ENCODE measurements at places on chromosomes 4 and X.

DNA sequence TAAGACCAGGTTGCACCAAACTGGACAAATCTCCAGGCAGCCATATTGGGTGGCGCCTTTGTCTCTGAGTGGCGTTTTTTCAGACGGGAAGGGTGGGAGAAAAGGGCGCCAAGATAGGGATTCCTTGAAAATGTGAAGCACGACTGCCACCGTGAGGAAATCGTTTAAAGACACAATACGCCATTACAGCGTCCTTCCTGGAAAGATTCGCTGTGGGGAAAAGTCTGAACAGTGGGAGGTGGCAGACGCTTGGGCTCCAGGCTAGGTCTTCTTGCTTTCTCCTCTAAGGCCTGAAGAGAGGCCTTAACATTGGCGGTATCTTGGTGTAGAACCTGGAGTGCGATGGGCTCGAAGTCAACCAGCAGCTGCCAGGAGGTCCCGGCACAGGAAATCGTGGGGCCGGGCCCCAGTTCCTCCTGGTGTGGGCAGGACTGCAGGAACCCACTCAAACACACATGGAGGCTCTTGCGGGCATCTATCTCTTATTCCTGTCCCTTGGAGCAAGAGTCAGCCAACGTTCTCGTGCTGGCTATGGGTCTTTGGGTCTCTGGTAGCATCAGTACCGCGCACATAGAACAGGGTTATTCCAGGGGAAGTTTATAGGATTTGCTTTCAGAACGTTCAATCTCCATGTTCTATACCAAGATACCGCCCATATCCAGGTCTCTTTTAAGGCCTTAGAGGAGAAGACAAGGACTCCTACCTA, 208.8 kb downstream of the OR13H1 start:
- peak; percentile 71 for DNase-seq

- DNase-seq, result no peak
Observed at GRCh38 chr4:103405415-103405814, 207.3 kb upstream of the CENPE start.

DNA sequence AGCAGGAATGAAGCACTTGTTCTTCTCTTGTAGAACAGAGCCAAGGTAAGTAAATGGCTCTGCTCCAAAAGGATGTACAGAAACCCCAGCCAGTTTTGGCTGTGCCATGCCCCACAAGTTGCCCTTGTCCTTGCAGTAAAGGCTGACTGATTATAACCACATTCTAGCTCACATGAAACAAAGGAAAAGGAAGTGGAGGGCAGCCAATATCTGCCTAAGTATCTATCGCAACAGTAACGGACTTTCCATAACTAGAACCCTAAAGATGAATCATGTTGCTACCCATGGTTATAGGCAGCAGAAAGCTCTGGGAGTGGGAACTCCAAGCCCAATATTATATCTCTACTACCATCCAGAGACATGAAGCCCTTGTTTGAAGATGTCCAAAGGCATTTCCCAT, 95.7 kb downstream of the COMMD8 start:
- DNase-seq, result no peak

DNA sequence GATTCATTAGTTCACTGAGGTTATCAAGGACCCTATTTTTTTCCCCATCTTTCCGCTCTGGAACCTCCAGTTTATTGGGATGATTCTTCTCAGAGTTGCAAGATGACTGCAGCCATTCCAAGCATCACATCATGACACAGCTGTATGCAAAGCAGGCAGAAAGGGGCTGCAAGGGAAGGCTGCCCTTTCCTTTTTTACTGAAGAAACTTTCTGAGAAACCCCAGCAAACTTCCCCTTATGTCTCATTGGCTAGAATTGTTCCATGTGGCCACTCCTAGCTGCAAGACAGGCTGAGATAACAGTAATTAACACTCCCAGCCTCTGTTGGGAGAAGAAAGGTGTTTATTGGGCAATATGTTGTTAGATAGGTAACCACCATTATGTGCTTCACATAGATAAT, 102.6 kb downstream of the SATL1 start:
- no peak for DNase-seq

DNA sequence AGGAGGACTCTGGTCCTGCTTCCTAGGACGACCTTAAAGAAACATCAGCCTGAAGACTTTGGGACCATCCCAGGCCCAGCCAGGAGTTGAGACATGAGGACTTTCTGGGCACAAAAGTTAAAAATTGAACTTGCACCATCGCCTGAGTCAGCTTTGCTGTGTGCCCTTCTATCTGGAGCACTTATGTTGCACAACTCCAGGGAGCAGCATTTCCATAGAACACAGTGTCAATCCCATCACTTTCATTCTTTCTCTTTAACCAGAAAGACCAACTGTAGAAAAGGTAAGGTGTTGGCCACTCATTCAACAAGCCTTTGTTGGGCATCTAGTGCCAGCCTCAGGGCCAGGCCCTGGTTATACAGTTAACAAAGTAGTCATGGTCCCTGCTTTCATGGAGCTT, 8.6 kb upstream of the CLDN24 start:
- no peak for DNase-seq

DNA sequence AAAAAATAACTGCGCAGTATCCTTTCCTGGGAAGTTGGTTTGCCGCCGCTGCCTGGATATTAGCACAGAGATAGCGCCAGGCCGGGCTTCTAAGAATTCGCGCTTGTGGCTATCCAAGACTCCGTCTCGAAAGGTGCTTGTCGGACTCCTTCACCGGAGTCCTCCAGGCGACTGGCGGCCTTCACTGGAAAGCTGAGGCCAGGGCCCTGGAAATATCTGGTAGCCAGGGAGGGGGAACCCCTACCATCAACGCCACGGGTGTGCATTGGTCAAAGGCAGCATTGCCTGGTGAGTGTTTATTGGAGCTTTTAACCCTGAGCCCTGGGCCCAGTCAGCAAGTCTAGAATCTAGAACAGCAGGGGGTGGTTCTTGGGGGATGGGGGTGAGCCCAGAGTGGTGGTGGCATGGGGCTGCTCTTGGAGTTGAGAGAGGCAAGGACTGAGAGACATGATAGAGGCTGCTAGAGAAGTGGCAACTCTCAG, 577 bp upstream of the PIM2 start:
- no peak for DNase-seq

DNA sequence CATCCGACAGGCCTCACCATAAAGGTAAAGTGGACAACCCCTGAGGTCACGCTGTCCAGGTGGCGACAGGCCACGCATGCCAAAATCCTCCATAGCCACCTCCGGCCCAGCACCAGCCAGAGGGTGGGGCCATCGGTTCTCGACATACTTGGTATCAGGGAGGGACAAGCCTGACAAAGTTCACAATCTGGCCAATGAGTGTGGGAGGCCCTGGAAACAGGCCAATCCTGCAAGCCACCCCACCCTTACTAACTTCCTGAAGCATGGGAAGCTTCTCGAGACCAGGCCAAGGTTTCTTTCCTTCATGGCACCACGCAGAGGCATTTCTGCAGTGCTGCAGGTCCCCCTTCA, 73.8 kb downstream of the MTMR1 start:
- no peak for DNase-seq

GRCh38 chrX:95626748-95627147, 1057.9 kb upstream of the DIAPH2 start:
- no peak for DNase-seq

DNA sequence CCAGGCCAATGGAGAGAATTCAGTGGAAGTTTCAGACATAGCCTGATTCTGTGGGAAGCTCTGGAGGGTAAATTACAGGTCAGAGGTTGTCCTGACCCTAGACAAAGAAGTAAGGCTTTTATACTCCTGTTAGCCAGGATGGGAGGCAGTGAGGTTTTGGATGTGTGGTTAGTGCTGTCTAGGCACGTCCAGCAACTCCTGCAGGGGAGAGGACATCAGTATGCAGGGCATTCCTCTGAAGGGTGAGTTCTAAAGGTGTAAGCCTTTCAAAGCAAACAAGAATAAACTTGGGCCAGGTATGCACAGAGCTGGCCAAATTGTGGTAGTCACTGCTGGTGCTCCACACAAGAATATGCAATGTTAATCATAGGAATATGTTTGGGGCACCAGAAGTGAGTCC, 562.5 kb downstream of the CCSER1 start:
- DNase-seq, result no peak

DNA sequence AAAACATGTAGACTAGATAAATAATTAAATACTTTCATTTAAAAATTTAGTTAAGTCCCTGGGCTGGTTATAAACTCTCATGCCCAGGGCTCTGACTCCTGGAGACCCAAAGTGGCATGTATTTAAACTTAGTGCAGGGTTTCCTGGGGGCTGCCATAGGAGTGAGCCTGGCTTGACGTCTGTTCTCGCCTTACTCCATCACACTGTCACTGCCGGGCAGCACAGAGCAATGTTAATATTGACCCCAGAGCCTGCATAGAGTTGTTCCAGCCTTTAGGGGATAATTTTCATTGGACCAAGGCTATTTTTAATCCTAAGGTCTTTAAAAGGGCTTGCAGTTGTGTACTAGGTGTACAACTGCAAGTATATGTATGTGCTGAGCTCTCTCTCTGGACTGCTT, 31.2 kb downstream of the KIAA0232 start:
- DNase-seq, result no peak

GRCh38 chrX:129235903-129236302, 287.4 kb downstream of the SMARCA1 start:
- DNase-seq, result no peak

GRCh38 chr4:24279911-24280375, 304.4 kb downstream of the DHX15 start:
- DNase-seq, result no peak

DNA sequence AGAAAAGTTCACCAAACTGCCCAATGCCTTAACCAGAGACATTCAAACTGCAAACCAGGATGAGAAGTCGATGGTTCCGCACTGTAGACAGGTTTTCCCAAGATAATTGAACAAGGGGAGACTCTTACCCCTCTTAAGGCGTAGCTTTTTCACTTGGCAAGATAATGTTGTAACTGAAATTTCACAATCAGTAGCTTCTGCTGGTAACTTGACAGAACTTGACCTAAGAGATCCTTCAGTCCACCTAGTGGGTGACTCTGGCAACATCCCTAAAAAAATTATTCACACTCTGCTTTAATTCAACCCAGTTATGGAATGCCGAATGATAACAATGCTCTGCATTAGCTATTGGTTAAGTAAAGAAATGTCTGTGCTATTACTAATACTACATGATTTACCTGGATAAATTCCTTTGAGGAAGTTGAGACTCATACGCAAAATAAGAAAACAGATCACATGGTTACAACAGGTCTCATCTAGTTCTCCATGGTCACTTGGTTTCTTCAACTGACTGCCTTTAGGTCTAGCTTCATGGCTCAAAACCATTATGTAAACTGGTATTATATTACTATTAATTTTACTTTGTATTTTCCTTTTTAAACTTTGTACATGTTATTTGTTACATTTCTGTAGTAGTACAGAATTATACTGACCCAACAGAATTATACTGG, 9.1 kb downstream of the ELF2 start:
- DNase-seq, result no peak

- peak; percentile 8 for DNase-seq
Observed at GRCh38 chr4:76251441-76252270, at the start of gene FAM47E. Gene FAM47E, plus strand, starts transcription at chr4:76251721. Its CDS starts 26 bp downstream, at chr4:76251747.

DNA sequence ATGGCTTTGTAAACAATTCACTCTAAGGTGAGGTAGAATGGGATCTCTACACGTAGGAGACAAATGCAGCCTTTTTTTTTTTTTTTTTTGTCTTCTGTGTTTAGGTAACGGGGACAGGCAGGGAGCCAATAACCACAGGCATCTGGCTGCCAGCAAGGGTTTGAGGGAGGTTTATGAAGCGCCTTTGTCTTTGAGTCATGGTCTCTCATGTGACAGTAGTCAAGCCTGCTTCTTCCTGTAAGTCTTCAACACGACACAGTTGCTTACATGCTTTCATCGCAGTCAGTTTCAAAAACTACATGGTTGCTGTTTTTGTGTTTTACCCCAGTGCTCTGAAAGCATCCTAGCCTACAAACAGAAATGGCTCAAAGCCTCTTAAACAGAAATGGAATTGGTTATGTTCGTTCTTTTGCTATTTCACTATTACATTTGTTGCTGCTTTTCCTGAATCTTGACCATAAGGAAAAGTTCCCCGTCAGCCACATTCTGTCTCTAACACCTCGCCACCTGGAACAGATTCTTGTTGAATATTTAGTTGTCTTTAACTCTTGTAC, 127.8 kb upstream of the METTL14 start:
- no peak for DNase-seq

DNA sequence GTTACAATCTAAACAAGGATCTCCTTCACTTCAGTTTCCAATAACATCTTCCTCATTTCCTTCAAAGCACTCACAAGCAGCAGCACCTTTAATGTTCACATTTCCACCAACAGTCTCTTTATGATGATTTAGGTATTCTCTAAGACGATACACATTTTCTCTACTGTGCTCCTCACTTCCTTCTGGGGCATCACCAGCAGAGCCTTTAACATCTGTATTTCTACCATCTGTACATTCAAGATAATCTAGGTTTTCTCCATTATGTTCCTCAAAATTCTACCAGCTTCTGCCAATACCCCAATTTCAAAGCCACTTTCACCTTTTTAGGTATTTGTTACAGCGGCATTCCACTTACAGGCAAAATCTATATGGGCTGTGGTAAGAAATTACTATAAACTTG, 80.6 kb downstream of the FBXW7 start:
- DNase-seq, result no peak

DNA sequence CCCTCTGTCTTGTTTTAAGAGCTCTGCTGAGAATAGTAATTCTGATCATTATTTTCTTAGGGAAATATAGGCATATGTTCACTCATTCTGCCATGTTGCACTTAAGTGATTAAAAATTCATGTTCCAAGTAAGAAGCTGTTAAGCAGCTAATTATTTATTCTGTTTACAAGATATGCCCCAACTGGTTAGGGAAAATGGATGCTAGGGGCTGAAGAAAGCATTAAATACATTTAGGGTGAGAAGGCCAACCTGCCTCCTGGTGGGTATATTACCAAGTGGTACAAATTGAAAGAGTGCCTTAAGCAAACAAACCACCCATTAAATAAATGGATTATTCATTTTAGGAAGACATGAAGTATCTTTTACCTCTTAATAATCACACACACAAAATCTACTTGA, 392.6 kb upstream of the EPHA5 start:
- no peak for DNase-seq

GRCh38 chrX:12007881-12008280, 130.4 kb upstream of the FRMPD4 start:
- no peak for DNase-seq

GRCh38 chr4:164876700-164877324, at the start of gene APELA:
Gene APELA, plus strand, starts transcription at chr4:164877178. Its CDS starts 154 bp downstream, at chr4:164877332.
- DNase-seq, result no peak

GRCh38 chr4:56871371-56871866, 36.3 kb upstream of the REST start:
- DNase-seq, result no peak

DNA sequence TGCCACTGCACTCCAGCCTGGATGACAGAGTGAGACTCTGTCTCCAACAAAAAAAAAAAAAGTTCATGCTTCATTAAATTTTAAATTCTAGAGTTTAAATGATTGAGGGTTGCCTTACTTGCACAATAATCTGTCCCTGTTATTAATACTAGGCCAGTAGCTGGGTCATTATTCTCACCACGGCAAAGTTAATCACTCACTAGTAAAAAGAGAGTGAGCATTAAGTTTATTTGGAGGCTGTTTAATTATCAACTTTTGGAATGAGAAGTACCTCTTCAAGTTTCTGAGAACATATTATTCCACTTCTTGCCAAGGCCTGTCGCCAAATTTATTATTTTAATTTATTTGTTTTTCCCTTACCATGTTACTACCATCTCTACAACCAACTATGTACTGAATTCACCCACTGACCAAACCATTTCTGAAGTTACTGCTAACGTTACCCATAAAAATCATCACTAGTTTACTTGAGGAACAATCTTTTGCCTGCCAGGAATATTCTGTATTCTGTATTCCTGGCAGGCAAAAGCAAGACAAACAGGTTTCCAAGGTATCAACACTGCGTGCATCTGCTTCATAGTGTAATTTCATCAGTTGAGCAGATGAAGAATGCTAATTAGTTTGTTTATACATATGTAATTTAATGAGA, 26.5 kb downstream of the GUCY1A1 start:
- DNase-seq, result no peak

GRCh38 chrX:130055103-130055502, 55.2 kb downstream of the ELF4 start:
- DNase-seq, result no peak

All from T-helper 9 cell (primary cell).